Mesendoderm (in vitro differentiated cells): ENCODE measurements at places on chromosomes 6 and 20.

GRCh38 chr6:107977283-107977682 is 19.3 kb upstream of the SEC63 start:
- DNase-seq, result peak; percentile 60

DNA sequence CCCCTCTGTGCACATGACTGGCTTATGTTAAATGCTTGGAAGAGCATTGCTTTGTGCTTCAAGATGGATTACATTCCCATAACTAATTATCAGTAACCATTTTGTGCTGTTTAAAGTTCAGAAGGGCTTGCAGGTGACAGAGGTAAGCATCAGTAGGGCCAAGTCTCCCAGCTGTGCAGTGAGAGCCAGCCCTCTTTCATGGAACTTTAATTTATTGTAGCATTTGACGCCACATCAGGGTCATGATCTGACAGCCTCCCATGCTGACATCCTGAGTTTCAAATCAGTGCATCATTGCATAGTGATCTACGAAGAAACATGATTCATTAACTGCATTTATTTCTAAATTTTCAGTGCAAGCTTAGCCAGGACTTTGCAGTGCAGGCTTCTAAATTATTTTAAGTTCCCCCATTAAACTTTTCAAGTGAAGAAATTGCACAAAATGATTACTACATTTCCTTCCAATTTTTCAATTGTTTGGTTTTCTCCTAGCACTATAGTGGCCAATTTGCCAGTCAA is 380.9 kb downstream of the UTRN start:
- DNase-seq, result no peak

DNA sequence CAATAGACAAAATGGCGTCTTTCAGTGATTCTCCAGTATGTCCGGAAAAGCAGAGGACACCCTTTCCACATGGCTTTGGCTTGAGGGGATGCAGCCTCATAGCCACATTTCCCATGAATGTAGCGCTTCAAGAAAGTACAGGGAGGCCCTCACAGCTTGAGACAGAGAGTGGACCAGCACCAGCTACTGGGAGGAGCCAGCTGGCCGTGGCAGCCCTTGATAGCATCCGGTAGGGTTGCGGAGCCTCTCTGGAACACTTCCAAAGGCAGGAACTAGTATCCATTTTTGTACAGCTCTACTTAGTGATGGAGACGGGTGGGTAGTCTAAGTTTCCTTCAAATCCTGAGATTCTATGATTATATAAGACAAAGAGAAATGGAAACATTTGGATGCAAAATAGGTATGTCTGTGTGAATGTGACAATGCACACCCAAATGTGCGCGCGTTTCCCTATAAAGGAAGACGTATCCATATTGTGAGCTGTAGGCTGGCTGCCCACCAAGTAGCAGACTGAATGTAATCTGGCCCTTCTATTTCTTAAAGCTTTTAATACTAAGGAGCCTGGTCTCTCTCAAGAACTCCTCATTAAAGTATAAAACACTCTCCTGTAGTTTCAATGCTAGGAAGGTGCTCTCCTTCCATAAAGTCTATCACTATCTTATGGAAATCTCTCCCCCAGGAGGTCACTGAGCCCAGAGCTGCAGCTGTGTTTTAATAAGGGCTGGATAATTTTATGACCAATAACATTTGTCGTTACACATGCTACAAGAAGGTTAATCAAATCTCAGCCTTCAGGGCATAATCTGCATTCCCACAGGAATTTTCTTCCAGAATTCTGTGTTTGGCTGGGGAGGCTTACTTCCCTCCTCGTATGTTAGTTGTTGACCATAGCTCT is 74.0 kb downstream of the SOBP start:
- DNase-seq, result no peak

DNA sequence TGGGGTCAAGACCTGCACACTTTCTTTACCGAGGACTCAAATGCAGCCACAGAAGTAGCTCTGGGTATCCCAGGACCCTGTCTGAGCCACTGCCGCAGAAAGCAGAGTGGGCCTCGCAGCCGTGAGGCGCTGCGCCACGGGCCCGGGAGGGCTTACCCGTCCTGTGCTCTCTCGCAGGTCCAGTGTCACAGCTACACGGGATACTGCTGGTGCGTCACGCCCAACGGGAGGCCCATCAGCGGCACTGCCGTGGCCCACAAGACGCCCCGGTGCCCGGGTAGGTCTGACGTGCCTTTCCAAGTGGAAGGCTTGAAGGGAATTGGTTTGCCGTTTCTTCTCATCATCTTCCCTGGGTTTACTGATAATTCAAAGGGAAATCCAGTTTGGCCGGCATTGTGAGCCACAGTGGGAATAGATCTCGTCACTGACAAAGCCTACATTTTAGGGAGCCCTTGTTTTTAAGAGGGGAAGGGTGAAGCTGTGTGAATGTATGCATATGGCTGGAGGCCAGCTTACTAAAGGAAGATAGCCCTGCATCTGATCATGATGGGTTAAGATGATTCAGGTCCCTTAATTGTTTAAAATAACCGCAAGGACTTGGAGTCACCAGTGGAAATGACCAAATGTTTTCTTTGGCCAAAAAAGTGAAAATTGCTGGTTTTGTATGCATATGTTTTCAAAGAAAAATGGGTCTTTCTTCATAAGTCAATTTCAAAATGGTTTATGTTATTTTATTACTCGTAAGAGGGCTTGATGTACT is 86.6 kb downstream of the SMOC2 start:
- DNase-seq, result no peak

GRCh38 chr20:35597186-35597585 is 18.4 kb upstream of the SPAG4 start:
- no peak for DNase-seq

GRCh38 chr6:70675822-70676221 is 8.1 kb downstream of the SMAP1 start:
- DNase-seq, result no peak

DNA sequence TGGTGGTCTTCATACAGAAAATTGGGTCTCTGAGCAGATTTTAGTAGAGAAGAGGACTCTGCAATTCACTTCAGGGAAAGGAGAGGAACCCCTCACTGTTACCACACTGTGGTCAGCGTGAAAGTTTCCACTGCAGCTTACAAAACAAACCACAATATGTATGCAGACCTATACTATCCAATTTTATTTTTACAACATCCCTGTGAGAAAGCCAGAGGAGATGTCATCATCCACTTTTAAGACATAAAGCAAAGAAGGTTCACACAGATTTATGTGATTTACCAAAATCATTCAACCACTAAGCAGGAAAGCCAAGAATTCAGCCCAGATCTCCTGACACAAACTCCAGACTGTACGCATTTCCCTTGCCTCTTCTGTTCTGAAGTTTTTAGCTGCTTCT is 442.4 kb downstream of the FRK start:
- no peak for DNase-seq

DNA sequence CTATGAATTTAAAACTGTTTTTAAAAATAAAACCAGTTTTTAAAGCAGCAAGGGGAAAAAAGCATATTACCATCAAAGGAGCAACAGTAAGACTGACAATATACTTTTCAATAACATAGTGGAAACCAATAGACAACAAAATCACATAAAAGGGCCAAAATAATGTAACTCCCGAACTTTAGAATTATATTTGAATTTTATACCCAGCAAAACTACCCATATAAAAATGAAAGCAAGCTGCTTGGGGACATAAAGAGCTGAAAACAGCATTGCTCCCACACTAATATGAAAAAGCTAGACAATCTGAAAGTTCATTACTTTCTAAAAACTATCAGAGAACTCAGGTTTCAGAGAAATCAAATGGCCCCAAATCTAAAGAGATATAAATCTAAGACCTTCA is 199.4 kb upstream of the ARID1B start:
- no peak for DNase-seq

DNA sequence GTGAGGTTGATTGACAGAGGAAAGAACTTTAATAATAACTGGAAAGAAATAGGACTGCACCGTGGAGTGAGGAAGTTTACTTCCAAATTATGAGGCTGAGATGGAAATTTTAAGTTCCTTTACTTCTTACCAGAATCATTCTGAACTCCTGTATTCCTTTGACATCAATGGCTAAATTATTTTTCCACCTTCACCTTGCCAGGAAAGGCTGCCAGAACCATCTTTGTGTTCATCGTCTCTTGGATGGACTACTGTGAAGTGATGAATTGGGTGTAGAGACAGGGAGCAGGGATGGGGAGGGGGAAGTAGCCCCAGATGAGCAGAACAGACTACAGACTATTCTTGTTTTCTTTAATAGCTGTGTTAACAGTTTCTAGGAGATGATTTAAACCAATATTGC is 102.1 kb upstream of the CEP162 start:
- DNase-seq, result no peak

- peak; percentile 90 for DNase-seq
Observed at GRCh38 chr6:28212510-28213212, 12.4 kb upstream of the ZSCAN9 start.

- no peak for DNase-seq
Observed at GRCh38 chr20:24917056-24917455, 32.0 kb upstream of the CST7 start.

DNA sequence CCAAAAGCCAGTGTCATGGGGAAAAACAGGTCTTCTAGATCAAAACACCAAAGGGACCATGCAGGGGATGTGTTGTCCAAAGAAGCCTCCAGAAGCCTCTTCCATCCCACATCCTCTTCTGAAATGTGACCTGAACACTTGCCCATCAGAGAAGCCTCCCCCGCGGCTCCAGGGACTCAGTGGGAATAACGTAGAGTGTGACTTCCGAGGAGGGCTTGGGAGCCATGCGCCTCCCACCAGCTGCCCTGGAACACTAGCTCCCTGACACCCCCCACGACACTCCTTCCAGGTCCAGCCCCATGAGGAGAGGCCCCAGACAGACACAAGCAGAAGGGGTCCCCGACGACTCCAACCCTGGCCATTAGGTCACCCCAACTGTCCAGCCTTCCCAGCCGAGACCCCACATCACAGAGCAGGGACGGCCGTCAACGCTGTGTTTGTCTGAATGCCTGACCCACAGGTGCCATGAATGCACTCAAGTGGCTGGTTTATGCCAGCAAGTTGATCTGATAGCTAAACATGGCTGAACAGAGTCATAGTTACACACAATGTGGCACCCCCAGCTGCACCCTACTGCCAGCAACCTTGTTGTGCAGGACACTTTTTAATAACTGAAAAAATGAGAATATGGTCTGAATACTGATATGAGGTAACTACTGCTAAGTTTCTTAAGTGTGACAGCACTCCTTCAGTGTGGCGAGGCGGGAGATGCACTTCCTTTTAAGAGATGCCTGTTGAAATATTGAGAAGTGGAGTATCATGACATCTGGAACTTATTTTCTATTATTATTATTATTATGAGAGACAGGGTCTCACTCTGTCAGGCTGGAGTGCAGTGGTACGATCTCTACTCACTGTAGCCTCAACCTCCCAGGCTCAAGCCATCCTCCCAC is 58.0 kb downstream of the GINS1 start:
- no peak for DNase-seq

GRCh38 chr6:156457601-156458000 is 319.6 kb upstream of the ARID1B start:
- DNase-seq, result no peak

GRCh38 chr6:113495521-113495920 is 361.6 kb upstream of the MARCKS start:
- peak; percentile 31 for DNase-seq

GRCh38 chr6:20432692-20433091 is 31.0 kb downstream of the E2F3 start:
- no peak for DNase-seq

- DNase-seq, result peak; percentile 54
Observed at GRCh38 chr20:45279992-45280391, 25.6 kb upstream of the SLPI start.

- no peak for DNase-seq
Observed at GRCh38 chr6:73747289-73747688, 51.3 kb downstream of the CD109 start.

DNA sequence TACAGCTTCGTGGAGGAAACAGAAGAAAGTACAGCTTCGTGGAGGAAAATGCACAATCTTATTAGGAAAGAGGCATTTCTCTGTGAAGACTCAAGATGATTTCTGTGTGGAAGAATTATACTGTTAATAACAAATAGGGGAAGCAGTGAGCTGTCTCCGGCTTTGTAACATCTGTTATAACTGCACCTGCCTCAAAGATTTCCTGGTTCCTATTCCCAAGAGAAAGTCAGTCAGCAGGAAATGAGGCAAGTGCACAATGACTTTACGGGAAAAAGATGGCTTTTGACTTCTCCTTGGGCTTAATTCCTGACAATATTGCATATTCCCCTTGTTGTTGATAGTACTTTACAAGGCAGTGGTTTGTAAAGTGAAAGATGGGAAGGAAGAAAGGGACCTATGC is 538.5 kb downstream of the BMP2 start:
- no peak for DNase-seq

DNA sequence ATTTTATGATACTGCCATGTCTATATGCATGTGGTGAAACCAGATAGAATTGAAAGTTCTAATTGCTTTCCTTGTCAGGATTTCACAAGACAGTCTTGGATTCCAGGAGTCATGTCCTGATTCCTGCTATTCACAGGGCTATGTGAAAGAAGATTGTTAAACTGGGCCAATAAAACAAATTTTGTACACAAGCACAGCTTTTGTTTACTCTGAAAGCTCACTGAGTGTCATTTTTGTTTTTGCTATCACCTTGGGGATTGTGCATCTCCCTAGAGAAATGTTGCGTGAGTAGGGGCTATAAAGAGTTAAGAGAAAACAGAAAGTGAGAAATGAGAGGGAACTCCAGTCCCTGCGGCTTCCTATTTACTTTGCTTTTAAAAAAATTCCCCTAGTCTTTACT is 627.5 kb downstream of the PKHD1 start:
- DNase-seq, result no peak

DNA sequence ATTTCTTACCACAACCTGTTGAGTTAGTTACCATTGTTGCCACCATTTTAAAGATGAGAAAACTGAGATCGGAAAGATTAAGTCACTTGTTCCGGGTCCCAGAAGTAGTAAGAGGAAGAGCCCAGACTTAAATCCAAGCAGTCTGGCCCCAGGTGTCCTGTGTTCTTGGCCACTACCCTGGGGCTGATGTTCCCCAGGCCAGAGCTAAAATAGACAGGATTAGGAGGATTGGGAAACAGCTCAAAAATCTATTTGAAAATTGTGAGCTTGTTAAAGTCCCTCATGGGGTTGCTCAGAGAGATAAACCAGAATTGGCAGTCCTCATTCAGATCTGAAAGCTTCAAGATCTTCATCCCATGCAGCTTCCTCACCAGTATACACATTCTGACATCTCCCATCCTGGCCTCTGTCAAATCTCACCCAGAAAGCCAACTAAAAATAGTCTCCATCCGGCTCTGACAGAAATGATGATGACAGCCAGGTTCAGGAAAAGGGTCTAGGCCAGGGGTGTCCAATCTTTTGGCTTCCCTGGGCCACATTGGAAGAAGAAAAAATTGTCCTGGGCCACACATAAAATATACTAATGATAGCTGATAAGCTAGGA is 62.0 kb downstream of the GFOD1 start:
- DNase-seq, result no peak
